GM12864 (cell line): ENCODE measurements at places on chromosomes 4 and X.

DNA sequence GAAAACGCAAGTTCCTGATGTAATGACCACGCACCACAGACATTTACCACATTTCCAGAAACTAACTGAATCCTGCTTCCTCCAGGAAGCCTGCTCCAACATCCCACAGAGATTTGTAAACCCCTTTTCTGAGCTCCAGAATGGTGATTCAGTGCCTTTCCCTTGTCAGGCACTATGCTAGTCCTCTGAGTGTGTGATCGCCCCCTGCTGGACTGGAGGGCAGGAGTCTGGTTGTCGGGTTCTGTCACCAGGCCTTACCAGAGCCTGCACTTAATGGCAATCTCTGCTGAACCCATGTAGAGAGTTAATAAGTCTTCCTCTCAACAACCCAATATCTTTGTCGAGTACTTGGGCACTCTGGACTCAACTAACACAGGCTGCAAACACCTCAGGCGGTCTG is 14.5 kb upstream of the KDM5C start:
- no peak for DNase-seq

- DNase-seq: no peak
Observed at GRCh38 chrX:10230222-10230621, 73.4 kb downstream of the CLCN4 start.

DNA sequence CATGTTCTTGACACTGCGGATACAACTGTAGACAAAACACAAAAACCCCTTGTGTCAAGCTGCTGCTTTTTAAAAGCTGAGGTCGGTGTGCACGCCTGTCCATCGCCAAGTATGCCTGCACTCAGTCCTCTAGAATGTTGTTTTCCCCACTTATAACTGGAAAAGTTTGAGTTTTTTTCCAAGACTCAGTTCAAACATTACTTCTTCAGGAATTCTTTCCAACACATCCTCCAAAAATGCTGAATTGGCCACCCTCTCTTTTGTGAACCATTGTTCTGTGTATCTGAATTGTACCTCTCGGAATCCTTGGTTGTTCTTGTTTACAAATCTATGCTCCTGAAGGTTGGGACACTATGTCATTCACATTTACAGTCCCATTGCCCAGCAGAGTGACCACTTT is 94.6 kb downstream of the REELD1 start:
- no peak for DNase-seq

DNA sequence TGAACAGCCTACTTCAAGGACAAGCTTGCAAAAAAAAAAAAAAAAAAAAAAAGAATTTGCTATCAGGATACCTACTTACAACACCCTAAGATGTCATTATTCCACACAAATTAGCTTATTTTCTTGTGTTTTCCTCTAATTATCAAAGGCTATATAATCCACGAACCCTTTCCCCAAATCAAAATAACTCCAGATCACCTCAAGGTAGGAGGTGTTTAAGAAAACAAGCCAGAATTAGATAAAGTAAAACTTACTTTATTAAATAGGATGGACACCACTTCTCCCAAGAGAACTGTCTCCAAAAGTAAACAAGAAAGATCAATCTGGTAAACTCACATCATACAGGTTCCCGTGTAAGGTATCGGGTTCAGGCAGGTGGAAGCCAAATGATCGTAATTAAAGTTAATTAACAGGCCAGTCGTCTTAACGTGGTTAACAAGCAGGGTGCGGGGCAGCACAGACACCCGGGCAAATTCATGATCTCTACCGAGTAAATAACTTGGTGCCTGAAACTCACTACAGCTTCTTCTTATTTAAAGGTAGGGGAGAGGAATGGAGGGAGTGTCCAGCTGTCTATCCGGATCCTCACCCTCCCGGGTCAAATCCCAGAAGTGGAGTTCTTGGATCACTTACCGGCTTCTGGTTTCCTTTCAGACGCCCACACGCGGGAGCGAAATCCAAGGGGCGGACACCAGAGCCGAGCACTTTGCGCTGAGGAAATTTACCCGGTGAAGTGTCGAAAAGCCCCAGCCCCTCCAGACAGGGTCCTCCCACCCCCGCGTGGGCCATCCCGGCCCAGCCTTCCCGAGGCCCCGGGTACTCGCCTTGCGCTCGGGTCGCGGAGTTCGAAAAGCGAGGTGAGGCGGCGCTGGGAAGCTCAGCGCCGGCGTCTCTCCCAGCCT is 708 bp downstream of the ARAP2 start:
- DNase-seq: no peak

- DNase-seq: peak; percentile 46
Observed at GRCh38 chr4:123444290-123444731, 47.7 kb downstream of the SPRY1 start.

DNA sequence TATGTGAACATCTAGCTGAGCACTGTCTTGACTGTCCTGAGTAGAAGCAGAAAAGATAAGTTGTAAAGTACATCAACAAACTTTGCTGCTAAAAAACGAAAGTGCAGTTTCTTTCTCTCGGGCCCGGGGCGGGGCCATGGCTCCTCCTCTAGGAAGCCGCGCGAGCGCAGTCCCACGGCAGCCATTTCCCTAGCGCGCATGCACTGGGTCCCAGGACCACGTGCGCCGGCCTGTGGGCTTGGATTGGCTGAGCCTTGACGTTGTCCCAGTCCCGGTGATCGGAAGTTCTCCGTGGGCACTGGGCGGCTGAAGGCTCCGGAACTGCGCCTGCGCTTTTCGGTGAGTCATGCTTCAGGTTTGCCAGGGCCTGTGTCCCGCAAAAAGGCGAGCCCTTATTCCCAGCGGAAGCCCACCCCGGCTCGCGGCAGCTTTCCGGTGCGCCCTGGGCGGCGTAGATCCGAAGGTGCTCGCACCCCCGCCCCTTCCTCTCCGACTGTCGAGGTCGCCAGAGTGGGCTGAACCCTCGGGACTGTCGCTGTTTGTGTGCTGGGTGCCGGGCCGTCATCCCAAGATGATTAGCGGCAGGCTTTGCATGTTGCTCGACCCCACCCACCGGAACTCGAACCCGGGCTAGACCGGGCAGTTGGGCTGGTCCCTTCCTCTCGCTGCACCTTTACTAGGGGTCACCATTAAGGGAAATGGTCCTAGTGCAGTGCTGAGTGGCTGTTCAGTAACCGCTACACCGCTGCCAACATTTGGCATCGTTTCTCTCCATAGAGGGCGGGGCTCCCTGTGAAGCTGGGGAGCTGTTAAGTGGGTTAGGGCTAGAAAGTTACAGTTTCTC is at the start of gene TCEANC:
TSS of gene TCEANC (plus strand) at position 292 of the 844 bp plus-strand sequence. CDS start 9,368 bp downstream, outside the sequence.
- DNase-seq: peak; percentile 88

- DNase-seq: no peak
Observed at GRCh38 chrX:20432048-20432447, 165.3 kb upstream of the RPS6KA3 start.

DNA sequence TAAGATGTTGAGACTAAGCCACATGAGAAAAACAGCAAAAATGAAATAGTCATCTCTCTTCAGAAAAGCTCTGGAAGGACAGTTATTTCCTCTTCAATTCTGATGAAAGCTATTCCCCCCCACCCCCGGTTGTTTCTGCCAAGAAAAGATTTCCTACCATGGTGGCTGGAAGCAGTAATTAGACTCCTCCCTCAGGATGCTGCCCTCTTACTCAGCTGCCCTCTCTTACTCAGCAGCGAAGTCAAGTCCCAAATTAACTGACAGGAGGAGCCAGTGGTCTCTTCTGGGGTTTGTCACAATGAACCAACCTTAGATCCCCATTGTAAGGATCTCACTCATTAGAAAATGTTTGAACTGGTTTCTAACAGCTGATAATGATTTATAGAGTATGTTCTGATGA is 38.0 kb downstream of the GPM6B start:
- DNase-seq: no peak

DNA sequence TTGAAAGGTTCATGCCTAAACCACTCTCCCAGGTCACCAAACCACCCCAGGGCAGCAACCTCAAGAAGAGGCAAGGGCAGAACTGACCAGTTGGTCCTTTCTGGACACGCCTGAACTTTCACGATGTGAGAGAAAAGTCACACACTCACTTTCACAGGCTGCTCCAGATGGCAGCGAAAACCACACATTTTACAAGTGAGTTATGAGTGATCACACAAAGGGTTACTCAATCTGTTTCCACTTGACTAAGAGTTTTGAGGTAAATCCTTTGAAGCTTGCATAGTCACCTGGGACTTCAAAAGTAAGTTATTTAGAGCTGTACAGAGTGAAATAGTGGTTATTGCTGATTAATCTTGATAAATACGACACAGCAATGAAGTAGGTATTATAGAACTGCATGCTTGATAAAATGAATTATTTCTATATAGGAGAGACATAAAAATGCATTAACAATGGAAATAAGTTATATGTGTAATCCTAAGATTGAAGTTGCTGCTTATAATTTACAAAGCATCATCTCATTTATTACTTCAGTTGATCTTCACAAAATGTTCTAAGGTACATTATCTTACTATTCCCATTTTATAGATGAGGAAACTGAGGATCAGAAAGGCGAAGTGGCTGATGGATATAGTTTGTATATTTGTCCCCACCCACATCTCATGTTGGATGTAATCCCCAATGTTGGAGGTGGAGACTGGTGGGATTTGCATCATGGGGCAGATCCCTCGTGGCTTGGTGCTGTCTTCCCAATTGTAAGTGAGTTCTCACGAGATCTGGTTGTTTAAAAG is 103.0 kb upstream of the KLF3 start:
- peak; percentile 29 for DNase-seq

DNA sequence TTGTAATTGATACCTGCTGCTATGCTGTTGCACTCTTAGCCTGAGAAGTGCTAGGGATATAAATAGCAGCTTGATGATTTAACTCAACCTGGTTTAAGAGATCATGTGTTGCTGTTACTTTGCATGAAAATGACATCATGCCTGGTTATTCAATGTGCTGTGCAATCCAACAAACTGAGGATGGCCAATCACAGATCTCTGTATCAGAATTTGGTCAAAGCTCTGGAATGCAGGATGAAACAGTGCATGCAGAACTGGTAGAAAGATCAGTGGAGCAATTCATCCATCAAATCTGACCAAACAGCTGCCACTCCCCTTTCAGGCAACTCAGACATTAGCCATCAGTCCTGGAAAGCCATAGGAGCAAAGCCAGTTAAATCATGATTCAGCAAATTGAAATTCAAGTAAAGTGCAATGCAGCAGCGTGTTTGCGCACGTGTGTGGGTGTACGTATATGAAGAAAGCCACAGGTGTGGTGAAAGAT is 160.3 kb upstream of the RASGEF1B start:
- no peak for DNase-seq

DNA sequence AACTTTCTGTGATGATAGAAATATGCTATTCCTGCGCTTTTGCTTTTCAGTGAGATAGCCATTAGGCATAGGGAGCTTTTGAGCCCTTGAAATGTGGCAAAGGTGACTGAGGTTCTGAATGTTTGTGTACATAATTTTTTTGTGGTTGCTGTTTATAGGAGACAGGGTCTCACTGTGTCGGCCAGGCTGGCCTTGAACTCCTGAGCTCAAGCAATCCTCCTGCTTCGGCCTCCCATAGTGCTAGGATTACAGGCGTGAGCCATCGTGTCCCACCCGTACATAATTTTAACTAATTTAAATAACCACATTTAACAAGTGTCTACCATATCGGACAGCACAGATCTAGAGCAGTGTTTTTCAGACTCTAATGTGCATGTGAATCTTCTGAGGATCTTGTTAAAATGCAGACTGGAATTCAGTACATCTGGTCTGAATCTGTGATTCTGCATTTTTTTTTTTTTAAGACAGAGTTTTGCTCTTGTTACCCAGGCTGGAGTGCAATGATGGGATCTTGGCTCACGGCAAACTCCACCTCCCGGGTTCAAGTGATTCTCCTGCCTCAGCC is 45.3 kb downstream of the CASP6 start:
- DNase-seq: no peak

DNA sequence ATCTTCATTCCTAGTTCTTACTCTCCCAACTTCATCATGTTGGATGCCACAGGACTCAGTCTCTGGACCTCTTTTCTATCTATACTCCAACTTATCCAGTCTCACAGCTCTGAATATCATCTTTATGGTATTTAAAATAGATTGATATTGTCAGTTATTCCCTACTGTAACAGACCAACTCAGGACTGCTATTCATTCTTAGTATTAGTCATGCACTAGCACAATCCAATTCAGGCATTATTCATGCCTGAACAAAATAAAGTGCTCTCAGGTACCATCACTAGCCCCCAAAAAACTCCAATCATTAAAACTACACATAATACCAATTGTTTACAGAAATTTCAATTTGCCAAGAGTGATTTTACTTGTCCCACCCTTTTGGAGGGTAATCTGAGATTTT is 37.7 kb downstream of the FRYL start:
- DNase-seq: no peak

GRCh38 chr4:104890598-104891275 is 255.9 kb upstream of the TET2 start:
- no peak for DNase-seq

GRCh38 chrX:107826238-107827029 is 768 bp downstream of the MID2 start:
- DNase-seq: no peak

DNA sequence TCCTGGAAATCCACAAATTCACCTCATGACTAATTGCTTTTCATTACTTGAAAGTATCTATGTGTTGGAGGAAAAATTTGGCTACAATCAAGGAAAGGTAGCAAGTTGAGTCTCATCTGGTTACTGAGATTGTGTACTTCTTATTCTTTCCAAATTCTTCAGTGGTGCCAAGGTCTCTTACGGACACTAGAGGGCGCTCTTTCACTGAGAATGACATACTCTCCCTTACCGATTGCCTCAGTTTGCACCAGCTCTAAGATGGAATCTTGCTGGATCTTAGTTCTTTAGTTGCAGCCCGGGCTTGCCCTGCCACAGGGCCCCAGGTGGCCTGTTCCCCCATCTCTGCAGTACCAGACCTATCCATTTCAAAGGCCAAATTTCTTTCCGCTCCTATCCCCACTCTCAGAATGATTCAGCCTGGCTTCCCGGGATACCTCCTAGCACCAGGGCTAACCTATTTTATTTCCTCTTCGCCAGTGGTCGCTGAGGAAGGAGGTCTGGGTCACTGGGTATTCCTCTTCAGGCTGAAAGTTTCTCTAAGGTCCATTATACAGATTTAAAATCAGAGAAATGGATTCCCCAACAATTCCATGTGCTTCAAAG is 24.6 kb upstream of the GPR50 start:
- peak; percentile 12 for DNase-seq

DNA sequence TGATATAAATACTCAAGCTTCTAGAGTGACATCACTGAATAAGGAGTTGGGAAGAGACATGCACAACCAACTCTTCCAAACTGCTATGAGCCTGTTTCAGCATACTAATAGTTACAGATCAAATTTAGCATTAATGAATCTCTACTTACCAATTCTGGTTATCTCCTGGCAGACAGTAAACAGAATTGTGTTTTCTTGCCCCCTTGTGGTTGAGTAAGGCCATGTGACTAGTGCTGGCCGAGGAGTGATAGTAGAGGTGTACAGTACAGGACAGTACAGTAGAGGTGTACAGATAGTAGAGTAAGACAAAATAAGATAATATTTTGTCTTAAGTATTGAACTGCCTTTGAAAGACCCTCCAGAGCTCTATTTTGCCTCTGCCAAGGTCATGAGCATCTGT is 681.4 kb downstream of the GABRG1 start:
- DNase-seq: no peak

- DNase-seq: no peak
Observed at GRCh38 chr4:5238173-5238572, 186.9 kb downstream of the STK32B start.

- no peak for DNase-seq
Observed at GRCh38 chr4:26522478-26522877, 32.2 kb upstream of the CCKAR start.
